ENCODE measurements at places on chromosomes 11 and 22.

GRCh38 chr11:70521475-70522308 is 123.4 kb downstream of the CTTN start:
- no peak for DNase-seq

- DNase-seq: no peak
These were observed 12.3 kb upstream of the ARL14EP start for GRCh38 chr11:30310623-30311022.

DNA sequence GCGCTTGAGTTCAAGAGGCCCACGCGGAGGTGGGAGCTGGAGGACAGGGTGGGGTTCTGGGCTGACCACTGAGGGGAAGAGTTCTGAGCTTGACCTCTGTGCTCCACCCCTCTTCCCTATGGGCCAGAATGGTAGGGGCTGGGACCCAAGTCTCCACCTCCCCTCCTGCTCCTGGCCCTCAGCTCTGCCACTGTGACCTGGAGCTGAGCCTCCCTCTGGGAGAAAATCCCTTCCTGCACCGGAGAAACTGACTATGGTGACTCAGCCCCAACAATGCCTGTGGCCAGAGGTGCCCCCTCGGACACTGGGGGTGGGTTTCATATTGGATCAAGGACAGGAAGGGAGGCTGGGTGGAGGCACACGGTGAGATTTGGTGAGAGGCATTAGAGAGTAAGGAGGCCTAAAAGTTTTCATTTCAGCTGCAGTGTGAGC is 23.0 kb downstream of the RELT start:
- no peak for DNase-seq

DNA sequence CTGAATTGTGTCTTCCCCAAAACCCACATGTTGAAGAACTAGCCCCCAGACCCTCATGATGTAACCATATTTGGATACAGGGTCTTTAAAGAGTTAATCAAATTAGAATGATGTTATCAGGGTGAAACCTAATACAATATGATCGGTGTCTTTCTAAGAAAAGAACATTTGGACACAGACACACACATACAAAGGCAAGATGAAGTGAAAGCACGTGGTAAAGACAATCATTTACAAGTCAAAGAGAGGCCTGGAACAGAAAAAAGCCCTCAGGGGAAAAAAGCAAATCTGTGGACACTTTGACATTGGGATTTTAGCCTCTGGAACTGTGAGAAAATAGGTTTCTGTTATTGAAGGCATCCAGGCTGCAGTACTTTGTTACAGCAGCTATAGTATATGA is 733.4 kb downstream of the JRKL start:
- DNase-seq: no peak

- DNase-seq: no peak
These were observed 937 bp downstream of the TRPT1 start for GRCh38 chr11:64224891-64225607.

DNA sequence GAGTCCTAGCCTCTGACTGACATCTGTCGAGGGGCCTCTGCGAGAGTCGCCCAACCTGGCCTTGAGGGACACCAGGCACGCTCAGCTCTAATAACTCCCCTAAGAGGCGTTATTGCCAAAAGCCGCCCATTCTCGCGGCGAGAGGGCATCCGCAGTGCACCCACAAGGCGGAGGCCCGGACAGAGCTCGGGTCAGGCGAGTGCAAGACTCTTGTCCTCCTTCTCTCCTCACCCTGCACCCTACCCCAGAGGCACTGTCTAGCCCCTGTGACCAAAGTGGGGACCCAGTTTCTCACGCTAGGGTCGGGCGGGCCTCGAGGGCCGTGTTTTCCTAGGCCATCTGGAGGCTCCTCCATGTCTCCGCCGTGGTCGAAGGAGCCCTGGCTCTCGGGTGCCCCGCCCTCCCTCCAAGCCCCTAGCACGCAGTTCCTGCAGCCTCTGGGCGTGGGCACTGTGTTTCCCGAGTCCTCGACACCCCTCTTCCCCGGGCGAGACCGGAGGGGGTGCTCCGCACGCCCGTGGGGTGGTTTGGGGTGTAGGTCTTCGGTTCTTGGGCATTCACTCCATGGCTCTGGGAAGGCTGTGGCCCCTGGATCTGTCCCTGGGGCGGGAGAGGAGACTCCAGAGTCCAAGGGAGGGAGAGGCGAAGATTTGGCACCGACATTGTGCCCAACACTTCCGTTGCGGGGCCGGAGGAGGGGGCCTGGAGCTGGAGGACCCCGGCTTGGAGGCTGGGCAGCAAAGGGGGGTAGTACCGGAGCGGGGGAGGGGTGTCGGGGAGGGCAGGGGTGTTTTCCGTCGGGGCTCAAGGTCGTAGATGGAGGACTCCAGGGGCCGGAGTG is 1.0 kb downstream of the CHRM4 start:
- no peak for DNase-seq

DNA sequence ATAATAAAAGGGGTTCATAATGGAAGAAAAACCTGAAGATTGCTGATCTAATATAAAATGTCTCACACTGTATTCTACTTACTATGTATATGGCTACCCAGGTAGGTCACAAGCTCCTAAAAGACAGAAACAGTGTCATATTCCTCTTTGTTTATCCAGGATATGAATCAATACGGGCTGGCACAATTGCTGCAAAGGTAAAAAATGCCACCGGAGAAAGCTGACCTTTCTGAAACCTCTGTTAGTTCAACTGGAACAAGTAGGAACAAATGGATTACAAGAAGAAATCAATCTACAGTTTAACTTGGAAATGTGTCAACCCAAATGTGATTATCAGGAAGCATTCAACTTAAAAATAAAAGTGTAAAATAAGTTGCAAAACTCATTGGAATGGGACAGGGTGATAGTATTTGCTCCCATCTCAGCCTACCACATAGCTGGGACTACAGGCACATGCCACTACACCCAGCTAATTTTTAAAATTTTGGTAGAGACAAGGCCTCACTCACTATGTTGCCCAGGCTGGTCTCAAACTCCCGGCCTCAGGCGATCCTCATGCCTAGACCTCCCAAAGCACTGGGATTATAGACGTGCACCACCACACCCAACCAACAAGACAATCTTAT is 27.6 kb downstream of the SLC35F2 start:
- DNase-seq: no peak

GRCh38 chr22:46043339-46043738 is 66.4 kb upstream of the WNT7B start:
- no peak for DNase-seq

All from NCI-H2029 treated with DMSO at 0.1 percent for 48 hours (cell line).